ENCODE measurements at places on chromosomes 7 and 10. TPM values are rescaled to one million over a fixed set of nuclear protein-coding genes. Genes with fewer than 3 reads are reported as not detected.
A peak's percentile ranks its signal among the peaks of the same experiment; 100 is the strongest.

- no peaks in the 10 kb centered on the region for H3K27me3 ChIP-seq
- H3K4me3 ChIP-seq, result no peak overlapping the region
- no peaks in the 10 kb centered on the region for H3K4me1 ChIP-seq
- H3K36me3 ChIP-seq, result no peaks in the 10 kb centered on the region
- H3K27ac ChIP-seq, result no peak overlapping the region
These were observed 586.0 kb downstream of the TCERG1L start for GRCh38 chr10:130725474-130725970.

- no peak overlapping the region for H3K4me3 ChIP-seq
- H3K27me3 ChIP-seq, result peaks cover 13% of the 10 kb centered on the region
- DNase-seq, result no peak
- no peaks in the 10 kb centered on the region for H3K4me1 ChIP-seq
These were observed 74.6 kb downstream of the CALN1 start for GRCh38 chr7:72337390-72338167.

C10orf105 gene
- total RNA-seq, result 0.07 TPM

ABCB8 gene
- total RNA-seq, result 59.5 TPM

DNA sequence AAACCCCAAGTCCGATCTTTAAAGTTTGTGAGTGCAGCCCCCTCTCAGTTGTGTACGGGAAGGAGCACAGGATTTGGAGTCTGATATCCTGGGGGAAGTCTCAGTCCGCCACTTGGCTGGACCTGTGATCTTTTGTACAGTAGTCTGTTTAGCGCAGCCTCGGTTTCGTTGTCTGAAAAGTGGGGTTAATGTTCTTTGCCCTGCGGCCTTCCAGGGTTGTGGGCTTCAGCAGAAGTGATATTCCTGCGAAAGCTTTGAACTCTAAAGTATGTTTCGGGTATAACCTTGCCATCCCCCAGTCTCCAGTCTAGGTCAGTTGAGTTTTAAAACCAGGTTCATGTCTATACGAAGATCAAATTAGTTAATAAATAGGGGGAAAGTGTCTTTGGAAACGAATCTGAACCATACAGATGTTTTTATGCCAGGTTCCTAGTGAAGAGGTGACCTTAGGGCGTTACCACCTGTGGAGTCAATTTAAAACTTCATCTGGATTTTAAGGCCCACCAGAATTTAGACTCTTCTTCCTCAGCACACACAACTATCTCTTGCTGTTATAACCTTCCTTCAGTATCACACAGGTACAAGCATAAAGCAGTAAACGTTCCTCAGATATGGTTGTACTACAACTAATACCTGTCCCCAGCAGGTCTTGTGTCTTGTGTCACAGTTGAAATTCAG, 904 bp downstream of the R3HCC1L start:
- peak overlapping the region; percentile 97 for H3K4me3 ChIP-seq
- H3K27me3 ChIP-seq, result no peaks in the 10 kb centered on the region
- peak overlapping the region; percentile 92 for H3K27ac ChIP-seq
- peaks cover 10% of the 10 kb centered on the region for H3K4me1 ChIP-seq
- DNase-seq, result no peak

- H3K4me1 ChIP-seq, result no peaks in the 10 kb centered on the region
- H3K4me3 ChIP-seq, result no peak overlapping the region
- no peak overlapping the region for H3K27ac ChIP-seq
- no peaks in the 10 kb centered on the region for H3K27me3 ChIP-seq
- no peak for DNase-seq
These were observed 185.0 kb upstream of the COBL start for GRCh38 chr7:51501620-51502019.

- H3K27me3 ChIP-seq, result no peaks in the 10 kb centered on the region
- H3K27ac ChIP-seq, result peak overlapping the region; percentile 87
- H3K36me3 ChIP-seq, result no peaks in the 10 kb centered on the region
- DNase-seq, result no peak
- H3K4me3 ChIP-seq, result peak overlapping the region; percentile 6
- H3K4me1 ChIP-seq, result no peaks in the 10 kb centered on the region
These were observed 14.1 kb upstream of the CRCP start for GRCh38 chr7:66100408-66101050.

- no peaks in the 10 kb centered on the region for H3K27me3 ChIP-seq
- no peaks in the 10 kb centered on the region for H3K4me1 ChIP-seq
- DNase-seq, result no peak
- no peaks in the 10 kb centered on the region for H3K36me3 ChIP-seq
These were observed 78.0 kb upstream of the AGBL3 start for GRCh38 chr7:134908289-134908688.

Data from colonic mucosa (tissue), 4 donors.